Choroid plexus epithelial cell (primary cell): ENCODE measurements at places on chromosomes 5 and 9.
A peak's percentile ranks its signal among the peaks of the same experiment; 100 is the strongest.

- DNase-seq: no peak
Measured at GRCh38 chr9:131446276-131446675, 52.4 kb downstream of the PRRC2B start.

GRCh38 chr5:99349787-99350186 is 421.0 kb upstream of the CHD1 start:
- no peak for DNase-seq

DNA sequence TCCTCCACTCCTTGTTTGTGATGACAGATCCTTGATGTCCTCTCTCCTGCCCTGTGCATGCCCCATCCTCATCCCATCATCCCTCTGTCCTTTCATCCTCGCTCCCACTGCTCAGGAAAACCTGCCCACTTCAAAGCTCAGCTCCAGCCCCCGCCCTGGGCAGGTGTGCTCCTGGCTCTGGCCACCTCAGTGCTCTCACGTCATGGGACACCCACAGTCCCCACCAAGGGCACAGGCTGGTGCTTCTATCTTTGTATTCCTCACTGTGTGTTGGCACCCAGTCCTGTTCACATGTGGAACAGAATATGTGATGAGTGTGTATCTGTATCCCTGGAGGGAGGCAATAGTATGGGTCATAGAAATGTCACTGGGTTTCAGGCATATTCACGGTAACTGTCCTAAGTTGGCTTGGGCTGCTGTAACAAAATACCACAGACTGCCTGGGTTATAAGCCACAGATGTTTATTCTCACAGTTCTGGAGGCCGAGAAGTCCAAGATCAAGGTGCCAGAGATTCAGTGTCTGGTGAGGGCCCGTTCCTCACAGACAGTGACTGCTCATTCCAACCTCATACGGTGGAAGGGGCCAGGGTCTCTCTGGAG is 13.5 kb downstream of the GFPT2 start:
- DNase-seq: peak; percentile 53

GRCh38 chr9:86405086-86405491 is 50.9 kb upstream of the TUT7 start:
- no peak for DNase-seq

DNA sequence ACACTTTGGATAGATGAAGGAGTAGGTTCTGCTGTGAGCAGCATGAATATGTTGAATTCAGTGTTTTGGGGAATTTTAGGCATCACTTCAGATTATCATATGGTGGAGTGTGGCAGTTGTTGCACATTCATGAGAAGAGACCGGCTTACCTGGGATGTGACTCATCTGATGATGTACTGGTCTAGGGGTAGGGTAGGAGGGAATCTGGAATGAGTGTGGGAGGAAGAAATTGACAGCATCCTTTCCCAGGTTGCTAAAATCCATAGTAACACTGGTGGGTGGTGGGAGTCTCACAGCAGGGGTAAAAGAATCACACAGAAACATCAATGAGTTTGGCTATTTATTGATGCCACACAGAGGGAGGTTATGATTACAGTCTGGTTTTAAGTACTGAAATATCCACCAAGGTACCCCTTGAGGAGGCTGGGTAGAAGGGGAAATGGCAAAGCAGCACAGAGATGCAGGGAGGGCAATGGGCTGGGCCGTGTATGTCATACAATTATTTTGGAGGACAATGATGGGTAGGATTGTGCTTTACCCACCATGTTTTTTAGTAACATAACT is 82.5 kb downstream of the TARS1 start:
- no peak for DNase-seq

GRCh38 chr9:4727593-4727992 is 13.4 kb downstream of the AK3 start:
- DNase-seq: no peak

GRCh38 chr9:137851516-137852267 is 25.9 kb upstream of the CACNA1B start:
- DNase-seq: no peak

DNA sequence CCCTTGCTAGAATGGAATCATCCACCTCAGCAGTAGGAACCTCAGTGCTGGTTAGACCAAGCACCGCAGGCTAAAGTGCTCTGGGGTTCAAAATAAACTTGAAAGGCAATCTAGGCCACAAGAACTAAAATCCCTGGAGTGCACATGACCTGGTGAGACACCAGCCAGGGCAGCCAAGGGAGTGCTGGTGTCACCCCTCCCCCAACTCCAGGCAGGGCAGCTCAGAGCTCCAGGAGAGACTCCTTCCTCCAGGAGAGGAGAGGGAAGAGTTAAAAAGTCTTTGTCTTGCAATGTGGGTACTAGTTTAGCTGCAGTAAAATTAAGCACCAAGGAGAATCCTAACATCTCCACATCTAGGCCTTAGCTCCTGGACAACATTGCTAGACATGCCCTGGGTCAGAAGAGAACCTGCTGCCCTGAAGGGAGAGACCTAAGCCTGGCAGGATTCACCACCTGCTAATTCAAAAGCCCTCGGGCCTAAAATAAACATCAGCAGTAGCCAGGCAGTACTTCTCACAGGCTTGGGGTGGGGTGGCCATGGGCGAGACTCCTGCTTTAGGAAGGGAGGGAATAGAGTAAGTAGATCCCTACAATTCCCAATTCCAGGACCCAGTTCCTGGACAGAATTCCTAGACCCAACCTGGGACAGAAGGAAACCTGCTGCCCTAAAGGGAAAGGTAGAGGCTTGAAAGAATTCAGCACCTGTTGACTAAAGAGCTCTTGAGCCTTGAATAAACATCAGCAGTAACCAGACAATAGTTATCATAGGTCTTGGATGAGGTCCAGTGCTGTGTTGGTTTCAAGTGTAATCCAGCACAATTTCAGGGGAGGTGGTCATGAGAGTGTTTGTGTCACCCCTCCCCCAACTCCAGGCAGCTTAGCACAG is 25.8 kb downstream of the UGT3A2 start:
- DNase-seq: no peak

- DNase-seq: peak; percentile 28
Measured at GRCh38 chr9:18297056-18297841, 176.7 kb upstream of the ADAMTSL1 start.

DNA sequence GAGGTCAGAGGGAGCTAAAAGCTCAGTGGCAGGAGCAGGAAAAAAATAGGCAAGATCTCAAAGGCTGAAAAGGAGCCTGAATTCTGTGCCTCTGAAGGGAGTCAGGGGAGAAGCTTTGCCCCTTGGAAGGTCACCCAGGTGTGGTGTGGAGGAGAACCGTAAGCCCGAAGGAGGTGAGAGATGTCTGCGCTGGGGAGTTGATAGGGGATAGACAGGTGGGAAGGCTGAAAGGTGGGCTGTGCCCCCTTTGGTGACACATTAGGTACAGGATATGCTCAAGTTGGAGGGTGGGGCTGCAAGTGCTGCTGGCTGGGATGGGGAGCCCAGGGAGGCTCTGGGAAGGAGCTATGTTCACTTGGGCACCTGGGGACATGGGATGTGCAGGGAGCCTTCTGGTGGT is 217.7 kb downstream of the PAX5 start:
- DNase-seq: no peak

- DNase-seq: no peak
Measured at GRCh38 chr5:6108540-6108848, 269.9 kb downstream of the MED10 start.

DNA sequence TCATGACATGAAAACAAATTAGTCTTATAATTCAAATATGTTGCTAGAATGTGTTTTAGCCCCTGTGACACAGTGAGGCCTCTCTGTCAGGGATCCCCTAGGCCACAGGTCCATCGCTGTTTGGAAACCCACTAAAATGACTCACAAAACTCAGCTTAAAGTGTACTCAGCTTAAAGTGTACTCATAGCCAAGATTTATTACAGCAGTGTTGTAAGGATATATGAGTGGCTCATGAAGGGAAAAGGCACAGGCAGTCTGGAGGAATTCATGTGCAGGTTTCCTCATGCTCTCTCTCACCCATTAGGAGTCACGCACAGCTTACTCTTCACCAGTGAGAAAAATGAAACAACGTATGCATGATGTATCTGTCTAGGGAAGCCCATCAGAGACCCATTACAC is 24.4 kb upstream of the TGFBI start:
- DNase-seq: peak; percentile 48

DNA sequence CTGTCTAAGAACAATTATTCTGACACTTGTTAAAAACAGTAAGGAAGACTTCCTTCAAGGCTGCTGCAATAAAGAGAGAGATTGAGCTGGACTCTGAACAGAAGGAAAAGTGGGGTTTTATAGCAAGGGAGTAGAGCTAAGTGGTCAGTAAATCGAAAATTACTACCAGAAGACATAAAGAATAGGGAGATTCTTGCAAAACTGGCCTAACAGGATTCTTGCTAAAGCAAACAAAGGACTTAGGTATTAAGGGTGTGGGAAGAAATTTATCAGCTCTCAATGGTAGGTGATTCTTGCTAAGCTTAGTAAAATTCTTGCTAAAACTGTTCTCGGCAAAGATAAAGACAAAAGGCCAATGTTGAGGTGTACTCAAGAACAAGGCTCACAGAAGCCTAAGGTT is 300.5 kb downstream of the SLCO4C1 start:
- DNase-seq: no peak

DNA sequence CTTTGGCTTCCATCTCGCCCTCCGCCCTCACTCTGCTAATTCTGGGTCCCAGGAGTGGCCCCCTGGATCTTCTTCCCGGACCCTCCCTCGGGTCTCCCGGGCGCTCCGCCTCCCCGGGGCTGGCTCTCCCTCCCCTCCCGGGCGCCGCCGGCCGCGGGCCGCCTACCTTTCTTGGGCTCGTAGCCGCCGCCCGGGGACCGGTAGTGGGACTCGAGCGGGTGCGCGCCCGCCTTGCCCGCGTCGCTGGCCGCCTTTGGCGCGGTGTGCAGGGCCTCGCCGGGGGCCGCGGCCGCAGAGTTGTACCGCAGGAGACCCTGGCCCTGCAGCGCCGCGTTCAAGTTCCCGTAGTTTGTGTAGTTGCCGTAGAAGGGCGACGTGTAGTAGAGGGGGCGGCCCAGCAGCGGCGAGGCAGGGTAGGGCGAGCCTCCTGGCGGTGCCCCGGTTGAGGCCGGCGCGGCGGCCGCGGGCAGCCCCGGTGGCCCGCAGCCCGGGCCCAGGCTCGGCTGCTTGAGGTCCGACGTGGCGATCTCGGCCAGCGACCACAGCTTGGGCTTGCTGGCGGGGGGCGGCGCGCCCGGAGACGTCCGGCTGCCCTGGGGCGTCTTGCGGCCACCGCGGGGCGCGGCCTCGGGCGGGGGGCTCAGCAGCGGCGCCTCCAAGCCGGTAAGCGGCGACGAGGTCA is 3.2 kb downstream of the IRX2 start:
- no peak for DNase-seq

DNA sequence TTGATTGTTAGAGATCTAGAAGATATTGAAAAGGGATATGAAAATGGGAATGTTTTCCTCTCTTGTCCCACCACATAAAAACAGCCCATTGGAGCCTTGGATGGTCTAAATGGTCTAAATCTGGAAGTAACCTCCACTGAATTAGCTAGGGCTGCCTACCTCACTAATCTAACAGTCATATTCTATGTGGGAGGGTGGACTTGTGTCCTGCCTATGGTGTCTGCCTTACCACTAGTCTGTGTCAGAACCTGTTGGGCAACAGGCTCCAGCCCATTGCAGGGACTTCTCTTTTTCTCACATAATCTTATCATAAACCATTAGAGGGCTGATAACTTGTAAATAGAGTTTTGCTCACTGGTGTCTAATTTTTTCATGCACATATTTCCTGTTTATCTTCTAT is 548.8 kb upstream of the CDH18 start:
- no peak for DNase-seq

DNA sequence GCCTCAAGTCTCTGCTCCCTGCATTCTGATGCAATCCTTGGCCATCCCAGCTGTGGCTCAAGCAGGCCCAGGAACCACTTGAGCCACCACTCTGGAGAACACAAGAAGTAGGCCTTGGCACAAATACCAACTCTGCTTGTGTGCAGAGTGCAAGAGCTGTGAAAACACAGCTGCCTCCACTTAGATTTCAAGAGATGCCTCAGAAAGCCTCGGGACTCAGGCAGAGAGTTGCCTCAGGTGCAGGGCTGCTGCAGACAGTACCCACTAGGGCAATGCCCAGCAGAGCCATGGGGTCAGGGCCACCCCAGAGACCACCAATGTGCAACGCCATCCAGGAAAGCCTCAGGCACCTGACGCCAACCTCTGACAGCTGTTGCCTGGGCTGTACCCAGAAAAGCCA is 82.4 kb downstream of the FREM1 start:
- no peak for DNase-seq

GRCh38 chr9:33780276-33780675 is 15.1 kb upstream of the PRSS3 start:
- no peak for DNase-seq

GRCh38 chr5:135228222-135228621 is 170.8 kb downstream of the MACROH2A1 start:
- DNase-seq: no peak

- DNase-seq: no peak
Measured at GRCh38 chr5:82374637-82375036, 96.5 kb upstream of the RPS23 start.

DNA sequence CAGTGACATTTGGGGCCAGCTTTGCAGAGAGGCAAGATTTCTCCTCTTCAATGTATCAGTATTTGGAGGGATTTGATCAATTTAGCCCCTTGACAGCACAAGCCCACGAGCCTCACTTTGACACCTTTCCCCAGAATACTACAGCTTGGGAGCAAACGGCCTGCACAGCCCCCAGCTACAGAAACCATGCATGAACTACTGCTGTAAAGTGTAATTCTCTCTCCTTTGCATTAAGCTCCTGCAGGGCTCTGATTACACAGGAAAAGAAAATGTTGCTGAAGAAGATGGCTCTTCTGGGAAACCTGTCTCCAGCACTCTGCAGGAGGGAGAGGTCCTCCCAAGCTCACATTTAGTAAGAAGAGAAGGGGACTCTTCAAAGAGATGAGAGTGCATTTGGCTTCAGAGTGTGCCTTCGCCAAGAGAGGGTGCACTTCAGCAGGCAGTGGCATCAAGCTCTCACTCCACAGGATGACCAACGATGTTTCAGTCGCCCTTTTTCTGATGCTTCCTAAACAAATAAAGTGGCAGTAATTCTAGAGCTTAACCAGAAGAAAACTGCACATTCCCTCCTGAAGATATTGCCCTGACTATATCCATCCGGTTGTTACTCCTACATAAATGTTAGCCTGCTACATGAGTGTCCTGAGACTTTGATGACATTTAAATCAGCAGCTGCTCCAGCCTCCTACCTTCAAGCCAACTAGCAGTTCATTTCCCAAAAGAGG is 272.2 kb downstream of the AUH start:
- DNase-seq: peak; percentile 81
